Progenitor cell of endocrine pancreas (in vitro differentiated cells): ENCODE measurements at places on chromosomes 7 and 10.

- H3K27me3 ChIP-seq, result peaks cover 26% of the 10 kb centered on the region
- no peaks in the 10 kb centered on the region for H3K36me3 ChIP-seq
- no peaks in the 10 kb centered on the region for H3K4me1 ChIP-seq
Observed at GRCh38 chr7:158366916-158367633, 220.5 kb downstream of the PTPRN2 start.

DNA sequence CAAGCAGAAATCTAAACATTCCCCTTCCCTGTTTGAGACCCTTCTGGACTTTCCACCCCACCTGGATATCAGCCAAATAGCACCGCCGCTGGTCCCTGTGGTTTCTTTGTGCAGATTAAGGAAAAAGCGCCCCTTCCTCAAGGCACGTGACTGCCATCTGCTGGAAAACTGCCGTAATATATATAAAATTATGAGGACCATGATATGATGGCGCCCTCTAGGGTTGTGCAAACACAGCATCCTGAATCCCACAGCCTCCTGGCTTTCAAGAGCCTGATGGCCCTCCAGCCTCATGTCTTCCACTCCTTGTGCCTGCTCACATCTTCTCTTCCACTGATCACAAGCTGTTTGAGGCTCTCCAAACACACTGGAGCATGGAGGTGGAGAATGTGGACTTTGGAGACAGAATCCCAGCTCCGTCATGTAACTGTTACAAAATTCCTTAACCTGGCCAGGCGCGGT, 121.3 kb downstream of the MYL10 start:
- peaks cover 2% of the 10 kb centered on the region for H3K4me1 ChIP-seq
- peak overlapping the region; percentile 59 for H3K27ac ChIP-seq

DNA sequence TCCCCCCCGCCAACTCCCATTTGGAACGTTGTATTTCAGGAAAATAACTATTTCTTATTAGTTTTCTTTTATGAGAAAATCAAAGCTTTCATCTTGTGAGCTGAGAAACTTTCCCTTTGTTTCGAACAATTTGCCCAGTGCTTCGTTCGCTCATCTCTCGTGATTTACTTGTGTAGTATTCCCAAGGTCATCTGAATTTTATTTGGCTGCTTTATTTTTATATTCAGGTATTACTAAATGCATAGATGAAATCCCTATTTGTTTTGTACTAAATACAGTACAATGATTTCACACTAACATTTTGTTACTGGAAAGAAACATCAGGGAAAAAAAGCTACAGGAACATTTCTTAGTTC, 12.0 kb upstream of the EBLN1 start:
- peaks cover 3% of the 10 kb centered on the region for H3K36me3 ChIP-seq
- DNase-seq, result no peak
- H3K27ac ChIP-seq, result peak overlapping the region; percentile 100
- H3K4me3 ChIP-seq, result peak overlapping the region; percentile 78

DNA sequence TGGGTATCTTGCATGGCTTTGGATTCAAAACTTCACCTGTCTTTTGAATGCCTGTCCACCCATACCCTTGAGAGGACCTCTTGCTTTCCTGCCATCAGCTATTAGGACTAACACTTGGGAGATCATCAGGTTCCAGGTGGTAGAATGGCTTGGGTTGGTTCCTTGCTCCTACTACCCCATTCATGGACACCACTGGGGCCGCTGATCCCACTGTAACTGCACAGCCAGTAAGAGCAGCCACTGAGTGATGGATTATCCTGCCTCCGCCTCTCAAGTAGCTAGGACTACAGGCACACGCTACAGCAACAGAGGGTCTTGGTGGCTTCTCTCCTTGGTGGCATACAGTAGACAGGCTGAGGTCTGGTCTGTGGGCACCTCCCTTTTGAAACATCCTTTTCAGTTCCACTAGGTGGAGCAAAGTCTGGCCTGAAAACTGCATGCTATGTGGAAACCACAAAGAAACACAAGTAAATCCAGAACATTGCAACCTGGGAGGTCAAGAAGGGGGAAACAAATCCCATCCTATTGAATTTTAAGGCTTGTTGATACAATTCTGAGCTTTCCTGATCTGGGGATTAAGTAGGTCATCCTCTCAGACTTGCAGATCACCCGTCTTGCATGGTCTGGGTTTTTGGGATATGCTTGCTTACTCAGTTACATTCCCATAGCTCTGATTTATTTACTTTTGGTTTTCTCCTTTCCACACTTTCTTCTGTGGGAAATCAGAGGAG, 9.4 kb downstream of the WBP1L start:
- no peak for DNase-seq
- no peak overlapping the region for H3K4me3 ChIP-seq
- peaks cover 6% of the 10 kb centered on the region for H3K4me1 ChIP-seq
- H3K36me3 ChIP-seq, result peaks cover 2% of the 10 kb centered on the region

DNA sequence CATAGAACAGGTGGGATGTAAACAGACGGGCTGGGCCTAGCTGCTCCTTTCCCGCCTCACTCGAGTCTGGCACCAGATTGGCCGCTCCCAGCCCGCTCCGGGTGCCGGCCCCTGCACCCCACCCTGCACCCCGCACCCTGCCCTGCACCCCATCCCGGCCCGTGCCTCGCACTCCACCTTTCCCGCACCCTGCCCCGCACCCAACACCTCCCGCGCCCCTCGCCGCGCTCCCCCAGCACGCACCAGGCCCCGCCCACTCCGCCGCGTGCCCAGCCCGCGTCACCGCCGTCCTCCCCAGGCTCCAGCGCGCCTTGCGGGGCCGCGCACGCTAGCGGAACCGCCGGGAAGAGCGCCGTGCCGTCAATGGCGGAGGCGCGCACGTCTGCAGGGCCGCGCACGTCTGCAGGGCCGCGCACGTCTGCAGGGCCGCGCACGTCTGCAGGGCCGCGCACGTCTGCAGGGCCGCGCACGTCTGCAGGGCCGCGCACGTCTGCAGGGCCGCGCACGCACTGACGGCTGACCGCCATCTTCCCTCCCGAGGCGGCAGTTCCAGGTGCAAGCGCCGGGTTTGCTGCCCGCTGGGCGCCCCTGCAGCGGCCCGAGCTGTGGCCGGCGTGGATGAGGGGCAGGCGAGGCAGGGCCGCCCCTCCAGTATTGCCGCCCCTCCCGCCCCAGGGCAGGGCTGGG, at the start of gene UBE3C:
Gene UBE3C (plus strand): TSS at position 503 of the 687 bp plus-strand sequence. CDS start 347 bp downstream, outside the sequence.
- no peaks in the 10 kb centered on the region for H3K27me3 ChIP-seq
- H3K4me1 ChIP-seq, result peaks cover 22% of the 10 kb centered on the region
- peaks cover 8% of the 10 kb centered on the region for H3K36me3 ChIP-seq
- peak within 1 kb of the TSS; percentile 80 for H3K4me3 ChIP-seq
- H3K27ac ChIP-seq, result peak within 1 kb of the TSS; percentile 96
- DNase-seq, result peak; percentile 87

- H3K27me3 ChIP-seq, result peaks cover 30% of the 10 kb centered on the region
- DNase-seq, result no peak
- H3K36me3 ChIP-seq, result no peaks in the 10 kb centered on the region
- H3K4me3 ChIP-seq, result no peak overlapping the region
- no peaks in the 10 kb centered on the region for H3K4me1 ChIP-seq
- no peak overlapping the region for H3K27ac ChIP-seq
Observed at GRCh38 chr7:50356212-50356944, 51.9 kb downstream of the IKZF1 start.

- H3K4me1 ChIP-seq, result peaks cover 2% of the 10 kb centered on the region
- peaks cover 14% of the 10 kb centered on the region for H3K27me3 ChIP-seq
- H3K36me3 ChIP-seq, result no peaks in the 10 kb centered on the region
- no peak overlapping the region for H3K27ac ChIP-seq
- no peak for DNase-seq
Observed at GRCh38 chr10:33347211-33347610, 12.7 kb upstream of the NRP1 start.

GRCh38 chr10:108684431-108684830, 1238.9 kb downstream of the XPNPEP1 start:
- H3K27me3 ChIP-seq, result no peaks in the 10 kb centered on the region
- H3K36me3 ChIP-seq, result no peaks in the 10 kb centered on the region
- H3K4me3 ChIP-seq, result no peak overlapping the region
- no peak overlapping the region for H3K27ac ChIP-seq
- H3K4me1 ChIP-seq, result no peaks in the 10 kb centered on the region
- no peak for DNase-seq

- H3K4me1 ChIP-seq, result peaks cover 2% of the 10 kb centered on the region
- no peaks in the 10 kb centered on the region for H3K36me3 ChIP-seq
- H3K27ac ChIP-seq, result no peak overlapping the region
- no peaks in the 10 kb centered on the region for H3K27me3 ChIP-seq
Observed at GRCh38 chr10:32577448-32577847, 131.5 kb downstream of the CCDC7 start.

- H3K4me1 ChIP-seq, result no peaks in the 10 kb centered on the region
- H3K27ac ChIP-seq, result no peak overlapping the region
- no peaks in the 10 kb centered on the region for H3K36me3 ChIP-seq
- H3K4me3 ChIP-seq, result no peak overlapping the region
Observed at GRCh38 chr7:32217341-32218153, 147.3 kb upstream of the PDE1C start.

GRCh38 chr7:2050511-2050866, 182.3 kb downstream of the MAD1L1 start:
- peaks cover 23% of the 10 kb centered on the region for H3K4me1 ChIP-seq
- peaks cover 1% of the 10 kb centered on the region for H3K36me3 ChIP-seq

- H3K27ac ChIP-seq, result no peak overlapping the region
- H3K27me3 ChIP-seq, result peaks cover 17% of the 10 kb centered on the region
- no peak for DNase-seq
- H3K36me3 ChIP-seq, result no peaks in the 10 kb centered on the region
- H3K4me3 ChIP-seq, result no peak overlapping the region
Observed at GRCh38 chr10:71705582-71705981, 14.0 kb downstream of the C10orf105 start.

DNA sequence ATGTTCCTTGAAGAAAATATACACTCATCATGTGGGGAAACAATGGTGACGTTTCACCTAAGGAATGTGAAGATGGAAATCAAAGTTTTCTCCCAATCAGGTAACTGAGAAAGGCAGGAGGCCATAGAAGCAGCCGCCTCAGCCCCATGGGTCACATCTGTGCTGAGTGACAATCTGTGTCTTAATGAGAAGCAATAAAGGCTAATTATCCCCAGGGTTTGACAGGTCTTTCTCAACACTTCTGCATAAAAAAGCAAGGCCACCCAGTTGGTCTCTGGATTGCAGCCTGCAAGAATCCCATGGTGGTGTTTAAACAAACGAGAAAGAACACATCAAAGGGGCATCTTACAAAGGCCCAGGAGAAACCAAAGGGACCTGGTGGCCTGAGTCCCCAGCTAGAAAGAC, 91.1 kb upstream of the TNS3 start:
- no peaks in the 10 kb centered on the region for H3K36me3 ChIP-seq
- peak overlapping the region; percentile 18 for H3K27ac ChIP-seq
- no peak for DNase-seq
- H3K4me1 ChIP-seq, result peaks cover 3% of the 10 kb centered on the region
- no peaks in the 10 kb centered on the region for H3K27me3 ChIP-seq

- no peak for DNase-seq
- H3K27ac ChIP-seq, result no peak overlapping the region
- H3K36me3 ChIP-seq, result no peaks in the 10 kb centered on the region
Observed at GRCh38 chr7:50393547-50394252, 56.5 kb downstream of the FIGNL1 start.

DNA sequence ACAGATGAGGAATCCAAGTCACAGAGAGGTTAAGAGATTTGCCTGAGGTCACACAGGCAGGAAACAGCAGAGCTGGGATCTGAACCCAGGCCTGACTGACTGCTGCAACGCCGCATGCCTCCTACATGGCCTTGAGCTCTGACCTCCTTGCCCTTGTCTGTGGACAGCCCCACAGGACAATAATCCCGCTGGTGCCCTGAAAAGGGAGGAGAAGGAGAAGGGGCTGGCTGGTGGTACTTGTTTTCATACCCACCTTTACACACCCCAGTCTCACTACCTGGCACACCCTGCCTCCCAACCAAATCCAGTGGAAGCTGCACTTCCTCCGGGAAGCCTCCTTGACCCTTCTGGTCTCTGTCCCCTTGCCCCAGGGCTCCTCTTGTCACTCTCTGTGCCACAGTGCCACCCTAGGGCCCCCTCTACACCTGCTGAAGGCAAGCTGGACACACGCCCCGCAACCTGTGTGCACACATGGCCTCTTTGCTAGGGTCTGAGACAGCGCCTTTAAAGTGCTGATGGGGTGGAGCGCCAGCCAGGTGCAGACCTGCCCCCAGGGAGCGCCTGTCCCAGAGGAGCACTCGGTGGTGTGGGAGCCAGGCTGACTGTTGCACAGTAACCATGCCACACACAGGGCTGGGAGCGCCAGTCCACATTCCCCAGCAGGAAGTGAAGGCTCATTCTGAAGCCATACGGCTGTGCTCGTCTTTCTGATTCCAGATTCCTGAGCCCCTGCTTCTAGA, 38.6 kb downstream of the ZCCHC24 start:
- no peak overlapping the region for H3K4me3 ChIP-seq
- H3K27me3 ChIP-seq, result peaks cover 26% of the 10 kb centered on the region
- H3K36me3 ChIP-seq, result no peaks in the 10 kb centered on the region
- no peak for DNase-seq
- H3K27ac ChIP-seq, result no peak overlapping the region
- peaks cover 16% of the 10 kb centered on the region for H3K4me1 ChIP-seq

GRCh38 chr7:42106562-42106961, 130.4 kb downstream of the GLI3 start:
- H3K4me1 ChIP-seq, result peaks cover 11% of the 10 kb centered on the region
- no peak overlapping the region for H3K4me3 ChIP-seq
- DNase-seq, result no peak
- peaks cover 94% of the 10 kb centered on the region for H3K27me3 ChIP-seq

GRCh38 chr10:11755512-11756263, 13.5 kb downstream of the ECHDC3 start:
- no peak overlapping the region for H3K4me3 ChIP-seq
- H3K36me3 ChIP-seq, result no peaks in the 10 kb centered on the region
- H3K27ac ChIP-seq, result no peak overlapping the region
- H3K27me3 ChIP-seq, result peaks cover 4% of the 10 kb centered on the region

GRCh38 chr10:96188916-96189315, 58.8 kb downstream of the ZNF518A start:
- no peaks in the 10 kb centered on the region for H3K4me1 ChIP-seq
- H3K4me3 ChIP-seq, result no peak overlapping the region
- H3K36me3 ChIP-seq, result peaks cover 2% of the 10 kb centered on the region
- H3K27me3 ChIP-seq, result no peaks in the 10 kb centered on the region

- peaks cover 24% of the 10 kb centered on the region for H3K4me1 ChIP-seq
- H3K27ac ChIP-seq, result no peak overlapping the region
- no peak overlapping the region for H3K4me3 ChIP-seq
- no peaks in the 10 kb centered on the region for H3K36me3 ChIP-seq
- no peak for DNase-seq
Observed at GRCh38 chr7:124460555-124460954, 305.0 kb downstream of the GPR37 start.

DNA sequence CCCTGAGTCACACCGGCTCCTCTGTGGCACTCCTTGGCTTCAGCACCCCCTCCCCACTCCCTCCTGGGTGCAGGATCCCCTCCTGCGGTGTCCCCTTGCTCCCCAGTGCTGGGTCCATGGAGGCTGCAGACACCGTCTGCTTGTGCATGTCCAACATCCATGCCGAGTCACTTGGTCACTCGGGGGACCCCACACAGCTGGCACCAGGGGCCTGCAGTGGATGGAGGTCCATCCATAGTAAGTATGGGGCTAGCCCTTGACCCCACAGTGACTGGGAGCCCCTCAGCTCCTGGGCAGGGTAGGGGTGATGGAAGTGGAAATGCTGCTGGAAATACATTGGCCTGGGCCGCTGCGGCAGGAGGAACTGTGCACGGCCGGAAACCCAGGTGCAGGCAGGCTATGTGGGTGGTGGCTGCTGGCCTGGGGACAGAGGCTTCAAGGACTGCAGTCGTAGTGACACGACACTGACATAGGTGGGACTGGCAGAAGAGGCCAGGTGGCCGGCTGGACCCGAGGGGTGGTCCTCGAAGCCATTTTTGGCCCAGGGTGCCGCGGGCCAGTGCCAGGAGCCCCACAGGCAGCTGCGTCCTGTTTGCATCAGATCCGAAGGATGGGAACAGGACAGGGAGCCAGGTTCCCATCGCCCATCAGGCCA, 58.9 kb downstream of the GLRX3 start:
- H3K27ac ChIP-seq, result no peak overlapping the region
- H3K4me3 ChIP-seq, result no peak overlapping the region
- DNase-seq, result no peak
- no peaks in the 10 kb centered on the region for H3K4me1 ChIP-seq
- H3K36me3 ChIP-seq, result no peaks in the 10 kb centered on the region
